Heart right ventricle (tissue), 16 donors: ENCODE measurements at places on chromosomes 6 and 20. TPM values are rescaled to one million over a fixed set of nuclear protein-coding genes. Genes with fewer than 3 reads are reported as not detected.

- no peak for DNase-seq
Measured at GRCh38 chr6:32982084-32982701, 13.8 kb downstream of the BRD2 start.

Gene CYP24A1
- not detected for total RNA-seq

DNA sequence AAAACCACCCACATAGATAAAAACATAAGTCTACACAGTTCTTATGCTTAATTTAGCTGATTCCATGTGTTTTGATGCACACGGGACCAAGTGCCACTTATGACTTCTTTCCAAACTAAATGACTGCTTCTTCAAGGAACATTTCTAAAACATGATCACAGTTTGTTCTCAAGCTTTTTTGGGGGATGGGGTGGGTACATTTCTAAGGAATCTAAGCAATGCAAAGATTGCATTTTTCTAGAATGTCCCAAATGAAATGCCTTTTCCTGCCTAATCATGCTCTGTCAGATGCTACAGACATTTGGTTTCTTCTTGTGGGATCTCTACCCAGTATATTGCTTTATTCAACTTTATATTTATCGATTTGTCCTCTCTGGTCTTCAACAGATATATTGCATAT, 496.8 kb upstream of the JAG1 start:
- no peak for DNase-seq

- no peak for DNase-seq
Measured at GRCh38 chr6:679282-679681, 13.7 kb downstream of the EXOC2 start.

GRCh38 chr6:37324131-37325033, 29.4 kb upstream of the RNF8 start:
- DNase-seq = no peak

DNA sequence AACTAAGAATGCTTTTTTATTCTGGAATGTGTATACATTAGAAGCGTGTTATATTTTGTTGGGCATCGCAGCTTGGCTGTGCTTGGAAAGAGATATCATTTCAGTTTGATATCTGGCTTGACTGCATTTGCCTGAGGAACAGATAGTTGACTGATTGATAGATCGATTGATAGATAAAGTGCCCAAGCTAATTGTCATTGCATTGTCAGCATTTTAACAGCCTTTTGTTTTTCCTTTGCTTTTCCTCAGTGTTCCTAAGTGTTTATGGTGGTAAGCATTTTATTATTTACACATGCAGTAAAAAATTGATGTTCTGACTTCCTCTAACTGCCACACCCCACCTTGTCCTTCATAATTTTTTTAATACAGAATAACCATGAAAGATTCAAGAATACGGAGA, 180.9 kb upstream of the GRIK2 start:
- no peak for DNase-seq

Gene MYL9
- 2,051 TPM for total RNA-seq

DNA sequence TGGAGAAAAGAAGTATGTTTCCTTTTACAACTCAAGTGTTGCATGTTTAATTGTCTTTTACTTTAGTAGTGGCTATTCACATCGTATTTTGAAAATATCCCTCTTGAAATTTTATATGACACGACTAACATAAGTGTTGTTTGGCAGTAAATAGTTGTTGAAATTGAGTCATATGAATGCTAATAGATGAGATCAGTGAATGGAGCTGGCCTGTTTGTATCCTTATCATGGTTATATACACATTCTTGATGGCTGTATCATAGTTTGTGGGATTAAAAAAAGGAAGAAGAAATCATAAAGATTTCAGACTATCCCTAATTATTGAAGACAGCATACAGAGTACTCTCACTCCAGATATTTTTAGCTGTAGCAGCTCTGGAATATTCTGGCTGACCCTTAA, 8.2 kb upstream of the RAE1 start:
- no peak for DNase-seq

- DNase-seq = no peak
Measured at GRCh38 chr6:152736687-152737273, 13.8 kb upstream of the VIP start.
